ENCODE measurements at places on chromosomes 16 and 17.

DNA sequence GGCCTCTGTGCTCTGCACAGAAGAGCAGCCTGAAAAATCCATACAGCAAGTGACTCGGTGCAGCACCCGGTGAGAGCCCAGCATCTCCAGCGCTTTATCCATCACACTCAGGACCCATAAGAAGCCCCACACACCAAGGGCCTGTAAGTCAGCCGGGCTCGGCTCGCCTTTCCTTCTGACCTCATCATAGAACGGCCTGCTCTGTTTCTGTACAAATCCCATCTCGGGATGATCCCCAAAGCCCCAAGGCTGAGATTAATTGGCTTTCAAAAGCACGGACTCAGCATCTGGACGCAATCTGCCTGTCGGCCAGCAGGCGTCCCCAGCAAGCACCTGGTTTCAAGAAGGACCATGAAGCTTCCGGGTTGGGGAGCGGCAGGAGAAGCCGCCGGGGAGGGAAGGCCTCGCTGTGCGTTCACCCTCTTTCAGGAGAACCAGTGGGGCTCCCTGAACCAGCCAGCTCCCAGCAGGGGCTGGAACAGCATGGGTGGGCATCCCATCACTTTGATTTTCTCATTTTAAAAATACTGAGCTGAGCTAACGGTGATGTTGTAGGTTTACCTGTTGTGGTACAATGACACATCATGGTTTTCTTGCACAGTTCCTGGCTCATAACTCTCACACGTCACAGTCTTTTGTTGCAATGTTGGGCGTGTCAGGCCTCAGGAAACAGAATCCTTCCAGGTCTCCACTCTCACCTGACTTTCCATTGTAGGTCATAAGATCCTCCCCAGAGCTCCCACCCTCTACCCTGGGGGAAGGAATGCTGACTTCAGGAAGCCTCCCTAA, 6.7 kb downstream of the CCDC57 start:
- peak; percentile 88 for DNase-seq

- DNase-seq: no peak
These were observed 18.1 kb downstream of the ANKFN1 start for GRCh38 chr17:56171186-56171959.

GRCh38 chr16:61547626-61548025, 488.6 kb downstream of the CDH8 start:
- no peak for DNase-seq

DNA sequence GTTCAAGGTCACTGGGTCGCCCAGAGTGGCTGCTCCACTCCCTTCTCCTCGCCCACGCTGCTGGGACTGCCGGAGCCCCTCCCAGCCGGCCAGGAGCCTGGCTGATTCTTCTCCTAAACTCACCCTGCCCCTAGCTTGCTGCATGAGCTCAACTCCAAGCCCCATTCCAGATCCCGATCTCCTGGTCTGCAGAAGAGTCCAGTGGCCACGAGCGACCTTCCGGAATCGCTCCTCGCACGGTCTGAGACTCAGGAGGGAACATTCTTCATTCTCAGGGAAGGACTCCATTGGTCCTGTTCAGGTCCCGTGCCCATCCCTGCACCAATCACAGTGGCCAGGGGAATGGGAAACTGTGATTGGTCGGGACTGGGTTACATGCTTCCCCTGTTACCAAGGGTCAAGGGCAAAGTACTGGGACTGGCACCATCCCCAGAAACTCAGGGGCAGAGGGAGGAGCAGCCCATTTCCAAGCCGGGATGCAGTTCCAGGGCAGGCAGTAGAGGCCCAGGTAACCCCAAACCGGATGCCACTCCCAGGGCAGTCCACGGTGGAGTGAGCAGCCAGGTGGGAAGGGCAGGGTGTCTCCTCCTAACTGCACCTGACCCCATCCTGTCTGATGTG, 24.5 kb upstream of the CIBAR2 start:
- no peak for DNase-seq

GRCh38 chr16:3193221-3194212, 5.5 kb downstream of the OR1F1 start:
- DNase-seq: no peak

DNA sequence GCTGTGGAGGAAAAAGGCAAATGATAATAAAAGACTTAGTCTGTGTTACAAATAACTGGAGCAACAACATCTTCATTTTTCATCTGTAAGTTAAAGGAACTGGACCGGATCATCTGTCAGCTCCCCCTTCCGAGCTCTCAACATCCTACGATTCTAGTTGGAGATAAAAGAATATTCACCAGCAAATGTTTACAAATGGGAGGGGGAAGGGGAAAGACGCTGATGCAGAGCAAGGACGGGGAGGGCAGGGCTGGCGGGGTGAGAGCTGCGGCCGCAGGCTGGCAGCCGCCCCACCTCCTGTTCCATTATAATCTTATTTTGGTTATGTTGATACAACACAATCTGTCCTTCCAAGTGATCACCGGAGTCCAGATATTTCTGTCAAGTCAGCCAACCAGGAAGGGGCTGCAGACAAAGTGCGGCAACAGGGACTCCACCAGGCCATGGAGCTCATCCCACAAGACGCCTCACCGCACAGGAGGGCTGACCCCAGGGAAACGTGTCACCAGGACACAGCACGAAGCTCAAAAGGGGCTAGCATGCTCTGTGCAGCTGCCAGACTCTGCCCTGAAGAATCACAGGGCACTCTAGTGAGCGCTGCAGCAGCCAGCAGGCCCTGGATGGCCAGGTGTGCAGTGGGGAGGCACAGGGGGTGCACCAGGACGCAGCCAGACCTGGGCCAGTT, 19.7 kb downstream of the FBXO31 start:
- DNase-seq: no peak

GRCh38 chr16:88992351-88993165, 15.6 kb upstream of the CBFA2T3 start:
- no peak for DNase-seq

All from activated naive CD4-positive, alpha-beta T cell treated with anti-CD3 and anti-CD28 coated beads, Interleukin-2, amount 50 U/mL, for 72 hours (primary cell).